GM23338 (cell line): ENCODE measurements at places on chromosomes 2 and 18.

GRCh38 chr2:230202430-230203109 lies 17.2 kb downstream of the SP110 start:
- H3K36me3 ChIP-seq, result no peaks in the 10 kb centered on the region
- DNase-seq, result no peak
- no peak overlapping the region for H3K27ac ChIP-seq
- H3K4me1 ChIP-seq, result no peaks in the 10 kb centered on the region
- H3K27me3 ChIP-seq, result no peaks in the 10 kb centered on the region
- H3K4me3 ChIP-seq, result no peak overlapping the region

DNA sequence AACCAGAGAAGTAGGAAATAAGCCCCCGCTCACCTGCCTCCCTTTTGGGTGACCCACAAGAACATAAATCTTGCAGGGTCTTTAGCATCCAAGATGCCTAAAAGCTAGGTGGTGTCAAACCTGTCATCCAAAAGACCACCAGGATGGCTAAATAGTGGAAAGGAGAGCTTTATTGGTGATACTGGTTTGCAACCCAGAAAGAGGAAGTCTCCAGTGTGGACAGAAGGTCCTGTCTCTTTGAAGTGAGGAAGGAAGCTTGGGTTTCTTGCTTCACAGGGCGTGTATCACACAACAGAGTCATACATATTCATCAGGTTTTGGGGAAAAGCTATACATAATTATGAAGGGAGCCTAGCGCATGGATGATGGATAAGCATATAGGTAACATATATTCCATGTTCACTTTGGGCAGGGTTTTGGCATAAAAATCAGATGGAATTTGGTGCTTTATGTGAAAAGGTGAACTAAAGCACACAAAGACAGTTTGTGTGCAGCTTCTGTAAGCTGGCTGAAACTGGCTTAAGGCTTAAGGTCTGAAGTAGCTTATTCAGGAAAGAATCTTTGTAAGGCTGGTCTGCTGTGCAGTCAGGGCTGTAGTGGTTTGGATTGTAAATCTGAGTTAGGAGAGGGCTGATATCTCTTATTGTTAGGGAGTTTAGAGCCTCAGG lies 102.2 kb upstream of the MSH2 start:
- H3K36me3 ChIP-seq, result no peaks in the 10 kb centered on the region
- H3K4me3 ChIP-seq, result no peak overlapping the region
- DNase-seq, result no peak
- H3K27me3 ChIP-seq, result no peaks in the 10 kb centered on the region
- H3K27ac ChIP-seq, result no peak overlapping the region

DNA sequence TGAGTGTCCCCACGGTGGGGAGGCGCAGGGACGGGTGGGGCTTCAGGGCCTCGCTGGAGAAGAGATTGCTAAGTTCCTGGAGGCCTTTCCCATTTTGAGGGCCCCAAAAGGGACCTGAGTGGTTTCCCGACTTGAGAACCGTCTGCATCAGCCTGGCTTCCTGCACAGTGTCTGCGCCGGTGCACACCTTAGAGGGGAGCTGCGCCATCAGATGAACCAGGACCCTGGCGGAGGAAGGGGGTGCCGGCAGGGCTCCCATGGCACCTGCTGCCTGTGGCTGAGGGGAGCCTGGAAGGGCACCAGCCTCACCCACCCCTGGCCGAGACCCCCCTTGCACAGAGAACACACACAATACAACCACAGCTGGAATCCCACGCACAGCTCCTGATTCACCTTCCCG lies 465.1 kb upstream of the MYT1L start:
- no peaks in the 10 kb centered on the region for H3K4me1 ChIP-seq
- H3K27me3 ChIP-seq, result no peaks in the 10 kb centered on the region
- H3K36me3 ChIP-seq, result no peaks in the 10 kb centered on the region
- H3K4me3 ChIP-seq, result no peak overlapping the region
- H3K27ac ChIP-seq, result no peak overlapping the region
- no peak for DNase-seq

- H3K27me3 ChIP-seq, result no peaks in the 10 kb centered on the region
- peak overlapping the region; percentile 81; the same call in 1 of the 2 replicates for H3K27ac ChIP-seq
- no peak overlapping the region for H3K4me3 ChIP-seq
Observed at GRCh38 chr2:189210250-189211087, 30.9 kb upstream of the COL5A2 start.

- no peaks in the 10 kb centered on the region for H3K36me3 ChIP-seq
- H3K4me1 ChIP-seq, result 0 out of 2 replicates have a peak, but pooled peaks cover 4% of the 10 kb centered on the region
- H3K4me3 ChIP-seq, result no peak overlapping the region
Observed at GRCh38 chr2:3659447-3660432, 1.7 kb downstream of the ALLC start.

DNA sequence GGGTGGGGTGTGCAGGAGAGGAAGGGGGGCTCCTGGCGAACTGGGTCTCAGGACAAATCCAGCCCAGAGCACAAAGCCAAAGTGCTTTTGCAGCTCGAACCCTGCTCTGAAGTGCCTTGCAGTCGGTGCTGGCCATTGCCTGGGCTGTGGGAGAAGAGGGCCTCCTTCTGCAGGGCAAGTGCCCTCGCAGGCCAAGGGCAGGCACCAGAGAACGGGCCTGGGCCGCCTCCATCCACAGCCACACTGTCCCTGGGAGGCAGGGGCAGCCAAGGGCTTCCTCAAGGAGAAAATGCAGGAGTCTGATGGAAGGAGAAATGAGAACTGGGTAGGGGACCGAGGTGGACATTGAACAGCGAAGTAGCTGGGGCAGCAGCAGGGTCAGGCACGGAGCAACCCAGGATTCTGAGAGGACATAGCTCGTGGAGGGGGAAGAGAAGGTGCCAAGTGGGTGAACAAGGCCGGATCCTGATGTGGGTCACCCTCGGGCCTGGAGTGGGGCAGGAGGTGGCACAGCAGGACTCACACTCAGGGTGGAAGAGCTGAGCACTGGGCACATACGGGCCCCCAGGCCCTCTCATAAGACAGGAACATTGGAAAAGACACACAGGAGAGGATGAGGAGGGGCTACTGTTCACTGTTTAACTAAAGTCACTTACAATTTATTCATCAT lies 312.8 kb upstream of the SALL3 start:
- H3K4me3 ChIP-seq, result no peak overlapping the region
- H3K4me1 ChIP-seq, result no peaks in the 10 kb centered on the region
- no peaks in the 10 kb centered on the region; the same call in 1 of the 2 replicates for H3K36me3 ChIP-seq
- DNase-seq, result no peak

GRCh38 chr2:162297925-162298552 lies 20.4 kb downstream of the IFIH1 start:
- no peaks in the 10 kb centered on the region for H3K4me1 ChIP-seq
- no peaks in the 10 kb centered on the region for H3K36me3 ChIP-seq
- H3K4me3 ChIP-seq, result no peak overlapping the region
- H3K27ac ChIP-seq, result no peak overlapping the region
- peak; percentile 88 for DNase-seq
- H3K27me3 ChIP-seq, result no peaks in the 10 kb centered on the region

GRCh38 chr2:152523091-152523490 lies 188.1 kb downstream of the FMNL2 start:
- no peaks in the 10 kb centered on the region for H3K36me3 ChIP-seq
- no peaks in the 10 kb centered on the region for H3K27me3 ChIP-seq
- no peak overlapping the region for H3K27ac ChIP-seq
- H3K4me1 ChIP-seq, result peaks cover 5% of the 10 kb centered on the region
- DNase-seq, result no peak

DNA sequence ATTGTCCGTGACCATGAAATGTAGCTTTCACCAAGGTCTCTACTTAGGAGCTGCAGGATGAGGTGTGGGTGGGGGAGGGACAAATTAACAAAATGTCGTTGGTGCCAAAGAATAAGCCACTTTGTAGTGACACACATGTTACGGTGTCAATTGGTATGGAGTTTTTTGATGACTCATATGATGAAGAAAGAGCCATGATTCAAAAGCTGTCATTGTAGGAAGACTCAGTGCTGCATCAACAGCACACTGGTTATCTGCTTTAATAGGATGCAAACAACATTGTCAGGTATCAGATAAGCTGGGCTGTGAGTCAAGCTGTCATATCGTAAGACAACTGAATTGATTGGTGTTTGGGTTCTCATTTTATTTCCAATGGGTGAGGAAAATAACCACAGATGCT lies 36.6 kb upstream of the BOD1L2 start:
- H3K4me1 ChIP-seq, result no peaks in the 10 kb centered on the region
- DNase-seq, result no peak
- no peak overlapping the region for H3K4me3 ChIP-seq
- H3K27ac ChIP-seq, result no peak overlapping the region
- no peaks in the 10 kb centered on the region for H3K36me3 ChIP-seq

GRCh38 chr2:72612614-72613160 lies 213.1 kb downstream of the EXOC6B start:
- H3K27ac ChIP-seq, result no peak overlapping the region
- no peak overlapping the region for H3K4me3 ChIP-seq
- DNase-seq, result no peak
- no peaks in the 10 kb centered on the region; the same call in 1 of the 2 replicates for H3K36me3 ChIP-seq
- H3K4me1 ChIP-seq, result no peaks in the 10 kb centered on the region

- DNase-seq, result no peak
- H3K27ac ChIP-seq, result peak overlapping the region; percentile 57; the same call in 1 of the 2 replicates
- H3K36me3 ChIP-seq, result no peaks in the 10 kb centered on the region
- H3K4me3 ChIP-seq, result no peak overlapping the region
- no peaks in the 10 kb centered on the region for H3K27me3 ChIP-seq
- peaks cover 32% of the 10 kb centered on the region for H3K4me1 ChIP-seq
Observed at GRCh38 chr2:69770193-69770702, 28.3 kb downstream of the ANXA4 start.

GRCh38 chr18:58496937-58497336 lies 132.0 kb downstream of the ALPK2 start:
- no peaks in the 10 kb centered on the region for H3K27me3 ChIP-seq
- no peak overlapping the region for H3K27ac ChIP-seq
- H3K36me3 ChIP-seq, result no peaks in the 10 kb centered on the region
- H3K4me1 ChIP-seq, result 0 out of 2 replicates have a peak, but pooled peaks cover 3% of the 10 kb centered on the region
- no peak overlapping the region for H3K4me3 ChIP-seq
- DNase-seq, result peak; percentile 77

DNA sequence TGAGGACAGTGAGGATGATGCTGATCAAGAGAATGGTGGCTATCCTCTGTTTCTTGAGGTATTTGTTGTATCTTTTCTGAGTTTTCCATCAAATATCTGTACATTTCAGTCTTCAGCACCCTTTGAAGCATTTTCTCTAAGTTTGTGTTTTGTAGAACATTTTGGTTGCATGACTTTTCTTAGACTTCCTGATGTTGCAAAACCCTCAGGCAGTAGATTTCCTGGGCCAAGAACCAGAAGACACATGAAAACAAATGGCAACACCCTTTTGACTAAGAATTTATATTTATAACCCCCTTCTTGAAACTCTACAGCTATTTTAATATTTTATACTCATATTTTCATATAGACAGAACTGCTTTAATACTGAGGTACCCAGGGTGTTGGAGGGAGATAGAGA lies 16.2 kb downstream of the HNMT start:
- H3K4me1 ChIP-seq, result no peaks in the 10 kb centered on the region
- H3K27ac ChIP-seq, result no peak overlapping the region
- no peak for DNase-seq
- no peak overlapping the region for H3K4me3 ChIP-seq
- no peaks in the 10 kb centered on the region for H3K27me3 ChIP-seq
- no peaks in the 10 kb centered on the region for H3K36me3 ChIP-seq

GRCh38 chr2:180562378-180562777 lies 418.0 kb upstream of the UBE2E3 start:
- no peaks in the 10 kb centered on the region for H3K36me3 ChIP-seq
- no peaks in the 10 kb centered on the region for H3K27me3 ChIP-seq
- DNase-seq, result no peak
- H3K4me1 ChIP-seq, result no peaks in the 10 kb centered on the region
- H3K27ac ChIP-seq, result no peak overlapping the region
